ENCODE measurements at places on chromosomes 3 and 15. TPM values are rescaled to one million over a fixed set of nuclear protein-coding genes. Genes with fewer than 3 reads are reported as not detected.

Gene THSD4
- 21.6 TPM for total RNA-seq

Gene AADACL2
- not detected for total RNA-seq

Gene EFCAB12
- 0.12 TPM for total RNA-seq

Gene P2RY14
- total RNA-seq: not detected

Gene TRIM59
- total RNA-seq: 10.7 TPM

Gene CPEB1
- 4.2 TPM for total RNA-seq

Gene NMNAT3
- total RNA-seq: 1.0 TPM

Gene CCNL1
- total RNA-seq: 65.5 TPM

Gene PLSCR2
- not detected for total RNA-seq

Gene ROPN1
- not detected for total RNA-seq

Gene INO80
- 28.7 TPM for total RNA-seq

Gene THAP10
- total RNA-seq: 2.2 TPM

Gene SYNPR
- total RNA-seq: not detected

Gene RAB27A
- 8.5 TPM for total RNA-seq

Gene HHLA2
- total RNA-seq: not detected

Gene CDC25A
- total RNA-seq: 1.3 TPM

Gene PTH1R
- total RNA-seq: 11.8 TPM

Gene TMCO5A
- not detected for total RNA-seq
